ENCODE measurements at places on chromosomes 1 and 21. TPM values are rescaled to one million over a fixed set of nuclear protein-coding genes. Genes with fewer than 3 reads are reported as not detected.

Gene S100A7
- total RNA-seq = not detected

- no peak for DNase-seq
- no peaks in the 10 kb centered on the region for H3K27me3 ChIP-seq
- H3K4me1 ChIP-seq = no peaks in the 10 kb centered on the region
These were observed 23.7 kb upstream of the SLC2A5 start for GRCh38 chr1:9093091-9093490.

DNA sequence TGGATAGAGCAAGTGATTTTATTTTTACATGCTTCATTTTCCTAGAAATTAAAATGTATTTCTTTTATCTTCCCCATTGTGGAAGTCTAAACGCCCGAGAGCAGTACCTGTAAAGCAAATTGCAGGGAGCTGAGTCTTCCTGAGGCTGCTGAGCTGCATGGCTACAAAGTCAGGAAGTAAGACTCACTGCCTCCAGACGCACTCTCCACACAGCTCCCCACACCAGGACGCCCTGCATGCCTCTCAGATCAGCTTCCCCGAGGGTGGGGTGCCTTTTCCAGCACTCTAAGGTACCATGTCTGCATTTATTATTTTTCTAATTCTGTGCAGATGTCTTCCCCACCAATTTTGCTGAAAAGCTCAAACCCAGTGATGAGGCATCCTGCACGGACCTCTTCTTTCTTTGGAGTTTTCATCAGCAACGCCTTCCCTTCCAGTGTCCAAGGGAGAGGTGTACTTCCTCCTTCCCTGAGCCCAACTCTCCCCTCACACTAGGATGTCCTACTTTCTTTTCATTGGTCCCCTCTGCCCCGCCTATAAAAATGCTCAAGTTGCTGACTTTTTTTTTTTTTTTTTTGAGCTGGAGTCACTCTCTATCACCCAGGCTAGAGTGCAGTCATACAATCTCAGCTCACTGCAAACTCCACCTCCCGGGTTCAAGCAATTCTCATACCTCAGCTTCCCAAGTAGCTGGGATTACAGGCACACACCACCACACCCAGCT, 114.7 kb downstream of the PCNX2 start:
- DNase-seq = no peak
- H3K27me3 ChIP-seq = no peaks in the 10 kb centered on the region
- no peak overlapping the region for H3K4me3 ChIP-seq
- H3K27ac ChIP-seq = no peak overlapping the region
- H3K36me3 ChIP-seq = peaks cover 27% of the 10 kb centered on the region
- H3K4me1 ChIP-seq = no peaks in the 10 kb centered on the region

DNA sequence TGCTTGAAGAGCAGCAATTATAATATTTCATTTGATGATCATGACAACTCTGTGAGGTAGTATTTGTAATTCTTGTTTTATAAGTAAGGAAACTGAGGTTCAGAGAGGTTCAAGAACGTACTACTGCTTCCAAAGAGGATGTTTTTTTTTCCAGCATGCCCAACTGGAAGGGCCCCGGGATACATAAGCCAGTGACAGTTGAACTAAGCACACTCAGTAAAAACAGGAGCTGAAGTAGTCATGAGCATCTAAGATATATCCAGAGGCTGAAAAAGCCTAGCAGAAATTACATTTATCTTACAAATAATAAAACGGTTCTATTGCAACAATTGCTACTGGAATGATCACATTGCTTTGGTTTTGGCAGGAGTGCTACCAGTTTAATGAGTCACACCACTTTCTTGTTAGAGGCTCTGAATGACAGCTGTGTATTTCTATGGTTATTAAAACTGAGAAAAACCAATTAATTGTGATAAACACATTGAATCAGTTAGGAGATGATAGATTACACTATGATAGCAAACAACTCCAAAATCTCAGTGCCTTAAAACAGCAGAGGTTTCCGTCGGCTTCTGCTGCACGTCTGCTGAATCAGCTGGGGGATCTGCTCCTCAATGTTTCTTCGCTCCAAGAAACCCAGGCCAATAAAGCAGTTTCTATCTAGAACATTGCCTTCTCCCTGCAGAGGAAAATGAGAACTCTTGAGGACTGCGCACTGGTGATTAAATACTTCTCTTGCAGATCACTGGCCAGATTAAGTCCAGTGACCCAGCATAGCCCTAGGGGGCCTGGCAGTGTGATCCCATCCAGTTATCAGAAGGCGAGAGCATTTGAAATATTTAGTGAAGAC, 522.7 kb downstream of the PLPP3 start:
- peak overlapping the region; percentile 12 for H3K27ac ChIP-seq
- H3K4me3 ChIP-seq = no peak overlapping the region
- no peak for DNase-seq
- no peaks in the 10 kb centered on the region for H3K27me3 ChIP-seq
- H3K36me3 ChIP-seq = no peaks in the 10 kb centered on the region
- H3K4me1 ChIP-seq = peaks cover 23% of the 10 kb centered on the region

All from stomach (tissue), 19 donors.